ENCODE measurements at places on chromosomes 12 and 14.

DNA sequence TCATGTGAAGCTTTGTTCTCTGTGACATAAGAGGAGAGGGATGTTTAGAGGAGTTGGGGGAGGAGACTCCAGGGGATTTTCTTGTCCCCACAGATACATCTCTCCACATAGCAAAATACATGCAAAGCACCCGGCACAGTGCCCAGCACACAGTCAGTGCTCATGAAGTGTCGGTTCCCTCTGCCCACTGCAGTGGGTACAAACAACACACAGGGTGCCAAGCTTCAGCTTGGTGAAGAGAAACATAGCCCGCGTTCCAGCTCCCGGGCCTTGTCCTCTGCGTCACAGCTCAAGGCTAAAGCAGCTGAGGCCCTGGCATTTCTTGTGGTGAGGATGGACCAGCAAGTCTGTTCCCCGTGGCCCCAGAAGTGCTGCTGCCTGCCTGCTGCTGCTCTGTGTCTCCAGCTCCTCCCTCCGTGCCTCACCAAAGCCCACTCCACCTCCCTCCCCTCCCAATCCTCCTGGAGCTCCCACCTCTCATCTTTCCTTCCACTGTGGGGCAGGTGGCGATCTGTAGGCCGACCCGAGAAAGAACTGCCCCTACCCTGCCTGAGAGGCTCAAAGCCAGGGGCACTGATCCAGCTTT is 57.0 kb upstream of the FKBP4 start:
- DNase-seq: no peak

GRCh38 chr12:112468046-112468445 is 49.3 kb downstream of the PTPN11 start:
- no peak for DNase-seq

DNA sequence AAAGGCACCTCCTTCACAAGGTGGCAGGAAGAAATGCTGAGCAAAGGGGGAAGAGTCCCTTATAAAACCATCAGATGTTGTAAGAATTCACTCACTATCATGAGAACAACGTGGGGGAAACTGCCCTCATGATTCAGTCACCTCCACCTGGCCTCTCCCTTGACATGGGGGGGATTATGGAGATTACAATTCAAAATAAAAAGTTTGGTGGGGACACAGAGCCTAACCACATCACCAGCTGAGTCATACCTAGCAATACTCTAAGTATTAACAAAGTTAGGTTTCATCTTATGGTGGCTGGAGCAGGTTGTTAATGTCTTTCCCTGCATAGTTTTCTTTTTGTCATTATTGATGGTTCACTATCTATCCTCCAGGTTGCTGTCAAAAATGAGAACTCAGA is 113.2 kb upstream of the PPFIA2 start:
- DNase-seq: no peak

DNA sequence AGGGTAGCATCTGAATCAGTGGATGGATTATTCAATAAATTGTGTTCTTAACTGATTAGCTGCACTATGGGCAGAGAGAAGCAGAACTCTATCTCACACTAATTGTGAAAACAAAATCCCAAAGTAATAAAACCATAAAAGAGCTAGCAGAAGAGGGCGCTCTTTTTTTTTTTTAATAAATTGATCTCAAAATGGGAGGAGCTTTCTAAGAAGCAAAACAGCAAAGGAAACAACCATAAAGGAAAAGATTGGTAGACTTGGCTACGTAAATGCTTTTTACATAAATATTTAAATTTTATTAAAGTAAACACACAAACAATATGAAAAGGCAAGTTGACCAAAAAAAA is 1.5 kb upstream of the TM7SF3 start:
- peak; percentile 56 for DNase-seq

GRCh38 chr12:51846271-51846691 is 2.2 kb downstream of the FIGNL2 start:
- no peak for DNase-seq

GRCh38 chr14:60651086-60651795 is 2.0 kb upstream of the SIX1 start:
- no peak for DNase-seq

DNA sequence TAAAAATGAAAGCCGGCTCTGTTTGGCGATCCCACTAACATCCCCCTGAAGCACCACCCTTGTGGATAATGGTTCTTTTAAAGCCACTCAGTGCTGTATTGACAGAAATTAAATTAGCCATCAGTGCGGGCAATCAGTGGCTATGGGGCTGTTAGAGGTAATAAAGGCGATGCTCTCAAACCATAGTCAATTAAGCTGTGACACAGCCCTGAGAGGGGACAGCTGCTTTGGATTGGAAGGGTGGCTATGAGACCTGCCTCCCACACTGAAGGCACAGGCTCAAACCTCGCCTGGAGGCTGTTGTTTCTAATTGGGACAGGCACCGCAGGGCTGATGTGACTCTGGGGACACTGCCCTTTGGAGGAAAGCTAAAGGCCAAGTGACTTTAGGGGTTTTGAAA is 562.2 kb downstream of the VRK1 start:
- DNase-seq: no peak

GRCh38 chr14:67428501-67429031 is 16.6 kb upstream of the PLEK2 start:
- no peak for DNase-seq

DNA sequence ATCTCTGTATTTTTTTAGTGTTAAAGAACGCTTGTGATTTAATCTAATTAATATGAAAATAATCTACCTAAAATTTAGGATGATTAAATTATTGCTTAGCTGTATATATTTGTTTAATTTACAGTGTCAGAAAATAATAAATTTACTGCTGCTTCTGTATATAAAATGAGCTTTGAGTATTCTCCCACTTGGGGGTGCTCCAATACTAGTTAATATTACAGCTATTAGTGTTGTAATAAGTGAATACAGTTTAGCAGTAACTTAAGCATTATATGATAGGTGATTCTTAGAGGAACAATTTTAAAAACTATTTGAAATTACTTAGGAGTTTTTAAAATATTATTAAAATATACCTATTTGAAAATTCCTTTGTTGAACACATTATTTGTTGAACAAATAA is 62.2 kb downstream of the PAPOLA start:
- no peak for DNase-seq

- DNase-seq: no peak
Observed at GRCh38 chr14:49463146-49463545, 123.0 kb downstream of the RPS29 start.

DNA sequence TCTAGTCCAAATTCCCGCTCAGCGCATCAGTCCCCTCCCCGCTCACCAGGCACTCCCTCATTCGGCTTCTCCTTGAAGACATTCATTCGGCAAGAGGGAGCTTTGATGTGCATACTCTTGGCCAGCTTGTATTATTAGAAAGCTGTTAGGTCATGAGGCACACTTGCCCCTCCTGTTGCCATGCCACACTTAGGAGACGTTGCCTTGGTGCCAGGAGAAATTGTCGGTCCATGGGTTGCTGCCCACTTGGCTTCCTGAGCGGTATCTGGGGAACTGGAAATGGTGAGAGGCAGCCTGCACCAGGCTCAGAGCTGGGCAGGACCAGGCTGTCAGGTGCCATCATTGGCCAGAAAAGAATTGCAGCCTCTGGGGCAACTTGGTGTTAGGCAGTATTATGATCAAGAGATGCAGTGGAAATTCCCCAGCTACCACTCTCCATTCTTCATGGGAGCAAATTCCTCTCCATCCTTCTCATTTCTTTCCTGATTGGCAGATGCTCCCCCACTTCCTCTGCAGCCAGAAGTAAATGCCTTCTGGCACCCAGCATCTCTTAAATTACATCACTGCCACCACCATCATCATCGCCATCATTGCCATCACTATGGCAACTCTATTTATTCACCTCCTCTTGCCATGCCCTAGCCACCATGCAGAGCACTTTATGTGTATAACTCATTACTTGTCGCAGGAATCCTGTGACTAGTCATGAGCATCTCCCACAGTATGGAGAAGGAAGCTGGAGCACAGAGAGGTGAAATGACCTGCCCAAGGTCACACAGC is 12.4 kb downstream of the CABP1 start:
- DNase-seq: no peak

- DNase-seq: no peak
Observed at GRCh38 chr12:116165036-116165425, 112.5 kb downstream of the MED13L start.

- DNase-seq: no peak
Observed at GRCh38 chr12:91835693-91836092, 310.0 kb downstream of the BTG1 start.

GRCh38 chr12:41466300-41466699 is 278.2 kb downstream of the PDZRN4 start:
- DNase-seq: no peak

DNA sequence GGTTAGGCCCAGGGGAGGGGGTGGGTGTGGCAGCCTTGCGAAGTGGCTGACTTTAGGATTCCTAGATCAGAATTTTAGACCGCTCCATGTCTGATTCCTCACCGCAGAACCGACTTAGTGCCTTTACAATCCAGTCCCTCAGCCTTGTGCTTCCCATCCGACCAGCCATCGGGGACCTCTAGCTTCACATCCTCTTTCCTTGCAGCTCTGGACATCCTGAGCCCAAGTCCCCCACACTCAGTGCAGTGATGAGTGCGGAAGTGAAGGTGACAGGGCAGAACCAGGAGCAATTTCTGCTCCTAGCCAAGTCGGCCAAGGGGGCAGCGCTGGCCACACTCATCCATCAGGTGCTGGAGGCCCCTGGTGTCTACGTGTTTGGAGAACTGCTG is 557 bp downstream of the COPS7A start:
- DNase-seq: no peak

DNA sequence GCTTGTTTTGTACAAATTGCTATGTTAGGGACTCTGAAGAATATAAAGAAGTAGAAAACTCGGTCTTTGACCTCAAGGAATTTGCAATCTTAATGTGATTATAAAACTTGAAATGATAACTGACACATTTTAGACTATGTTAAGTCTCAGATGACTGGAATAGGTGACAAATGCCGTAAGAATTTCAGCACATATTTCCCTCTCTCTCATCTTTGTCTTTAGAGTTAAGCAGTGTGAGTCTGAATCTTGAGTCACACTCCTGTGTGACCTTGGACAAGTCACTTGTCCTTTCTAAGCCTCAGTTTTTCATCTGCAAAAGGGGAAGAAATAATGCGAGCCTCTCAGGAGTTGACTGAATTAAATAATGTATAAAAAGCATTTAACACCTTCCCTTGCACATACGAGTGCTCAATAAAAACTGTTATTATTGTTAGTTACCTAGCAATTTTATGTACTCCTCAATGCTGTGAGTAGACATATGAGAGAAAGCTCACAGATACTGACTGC is 103.7 kb downstream of the DYRK2 start:
- no peak for DNase-seq

DNA sequence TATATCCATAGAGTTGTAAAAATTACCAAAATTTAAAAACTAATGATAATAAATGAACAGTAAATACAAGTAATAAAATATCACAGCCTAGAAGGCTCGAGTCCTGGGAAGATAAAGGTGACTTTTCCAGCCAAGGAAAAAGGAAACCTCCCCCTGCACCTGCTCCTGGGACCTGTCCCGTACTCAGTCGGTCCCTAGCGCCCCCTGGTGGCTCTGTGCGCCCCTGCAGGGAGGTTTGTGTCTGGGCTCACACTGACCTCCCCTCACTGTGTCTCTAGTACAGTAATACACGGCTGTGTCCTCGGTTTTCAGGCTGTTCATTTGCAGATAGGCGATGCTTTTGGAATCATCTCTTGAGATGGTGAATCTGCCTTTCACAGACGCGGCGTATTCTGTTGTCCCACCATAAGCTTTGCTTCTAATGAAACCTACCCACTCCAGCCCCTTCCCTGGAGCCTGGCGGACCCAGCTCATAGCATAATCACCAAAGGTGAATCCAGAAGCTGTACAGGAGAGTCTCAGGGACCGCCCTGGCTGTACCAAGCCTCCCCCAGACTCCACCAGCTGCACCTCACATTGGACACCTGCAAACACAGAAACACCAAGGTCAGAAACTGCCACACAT is 1030.4 kb downstream of the TMEM121 start:
- peak; percentile 72 for DNase-seq

DNA sequence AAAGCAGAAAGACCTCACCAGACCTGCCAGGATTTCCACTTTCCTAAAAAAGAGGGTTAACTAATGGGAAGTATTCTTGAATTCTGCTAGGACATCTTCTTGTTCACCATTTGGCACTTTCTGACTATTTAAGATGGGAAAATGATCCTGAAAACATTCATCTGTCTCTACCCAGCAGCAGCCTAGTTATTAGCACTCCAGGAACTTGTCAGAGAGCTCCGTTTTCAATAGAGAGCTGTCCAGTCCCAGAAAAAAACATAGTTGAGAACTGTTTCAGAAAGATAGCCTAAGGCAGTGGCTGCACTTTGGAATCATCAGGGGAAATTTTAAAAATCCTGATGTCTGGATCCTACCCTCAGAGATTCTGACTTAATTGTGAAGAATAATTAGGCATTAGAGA is 22.1 kb upstream of the CEP83 start:
- no peak for DNase-seq

DNA sequence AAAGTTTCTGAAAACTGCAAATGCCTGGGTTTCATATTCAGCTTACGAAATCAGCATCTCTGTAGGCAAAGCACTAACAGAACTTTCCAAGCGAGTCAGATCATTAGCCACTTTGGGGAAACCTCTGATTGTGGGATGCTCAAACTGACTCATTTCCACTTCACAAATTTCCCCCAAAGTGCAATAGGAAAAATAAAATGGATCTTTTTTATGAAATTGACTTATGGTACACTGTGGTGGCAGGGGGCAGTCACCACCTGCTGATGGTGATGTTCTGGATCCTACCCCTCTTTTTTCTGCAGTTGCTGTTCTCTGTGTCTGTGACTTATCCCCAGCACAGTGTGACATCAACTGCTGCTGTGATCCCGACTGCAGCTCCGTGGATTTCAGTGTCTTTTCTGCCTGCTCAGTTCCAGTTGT is 5.6 kb downstream of the TCTN1 start:
- peak; percentile 11 for DNase-seq

GRCh38 chr14:31060253-31060875 is 34.2 kb upstream of the STRN3 start:
- DNase-seq: no peak

DNA sequence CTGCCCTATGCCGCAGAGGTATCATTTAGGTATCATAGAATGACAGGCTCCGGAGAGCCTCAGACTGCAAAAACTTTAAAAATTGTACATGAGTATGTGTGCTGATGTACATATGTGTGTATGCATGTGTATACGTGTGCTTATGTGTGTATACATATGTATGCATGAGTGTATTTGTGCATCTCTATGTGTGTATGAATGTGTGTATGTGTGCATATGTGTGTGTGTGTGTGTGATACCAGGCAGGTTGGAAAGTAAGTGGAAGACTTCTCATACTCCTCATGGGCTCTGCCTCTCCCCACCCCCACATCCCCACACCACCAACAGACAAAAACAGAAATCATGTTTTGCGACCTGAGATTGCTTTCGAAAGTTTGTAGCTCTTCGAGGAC is 621 bp upstream of the TMEM117 start:
- DNase-seq: peak; percentile 14

DNA sequence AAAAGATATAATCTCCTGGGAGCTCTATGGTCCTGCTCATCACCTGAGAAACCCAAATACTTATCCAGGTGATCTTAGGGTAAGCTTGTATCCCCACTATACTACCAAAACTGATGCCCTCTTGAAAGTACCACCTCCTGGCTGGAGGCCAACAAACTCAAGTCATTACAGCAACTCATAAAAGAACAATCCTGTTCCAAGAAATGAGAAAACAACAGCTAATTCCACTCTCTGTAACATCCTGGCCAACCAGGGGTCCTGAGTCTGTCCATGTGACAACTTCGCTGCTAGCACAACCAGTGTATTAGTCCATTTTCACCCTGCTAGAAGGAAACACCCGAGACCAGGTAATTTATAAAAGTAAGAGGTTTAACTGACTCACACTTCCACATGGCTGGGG is 190.0 kb upstream of the BMP4 start:
- DNase-seq: no peak
